IPS DF 6.9 (cell line): ENCODE measurements at places on chromosomes 13 and 19.

- DNase-seq, result peak; percentile 31
Measured at GRCh38 chr13:52159159-52159982, at the start of gene NEK3. Gene NEK3 (minus strand): TSS chr13:52159597. CDS start chr13:52156191, 3,406 bp downstream.

DNA sequence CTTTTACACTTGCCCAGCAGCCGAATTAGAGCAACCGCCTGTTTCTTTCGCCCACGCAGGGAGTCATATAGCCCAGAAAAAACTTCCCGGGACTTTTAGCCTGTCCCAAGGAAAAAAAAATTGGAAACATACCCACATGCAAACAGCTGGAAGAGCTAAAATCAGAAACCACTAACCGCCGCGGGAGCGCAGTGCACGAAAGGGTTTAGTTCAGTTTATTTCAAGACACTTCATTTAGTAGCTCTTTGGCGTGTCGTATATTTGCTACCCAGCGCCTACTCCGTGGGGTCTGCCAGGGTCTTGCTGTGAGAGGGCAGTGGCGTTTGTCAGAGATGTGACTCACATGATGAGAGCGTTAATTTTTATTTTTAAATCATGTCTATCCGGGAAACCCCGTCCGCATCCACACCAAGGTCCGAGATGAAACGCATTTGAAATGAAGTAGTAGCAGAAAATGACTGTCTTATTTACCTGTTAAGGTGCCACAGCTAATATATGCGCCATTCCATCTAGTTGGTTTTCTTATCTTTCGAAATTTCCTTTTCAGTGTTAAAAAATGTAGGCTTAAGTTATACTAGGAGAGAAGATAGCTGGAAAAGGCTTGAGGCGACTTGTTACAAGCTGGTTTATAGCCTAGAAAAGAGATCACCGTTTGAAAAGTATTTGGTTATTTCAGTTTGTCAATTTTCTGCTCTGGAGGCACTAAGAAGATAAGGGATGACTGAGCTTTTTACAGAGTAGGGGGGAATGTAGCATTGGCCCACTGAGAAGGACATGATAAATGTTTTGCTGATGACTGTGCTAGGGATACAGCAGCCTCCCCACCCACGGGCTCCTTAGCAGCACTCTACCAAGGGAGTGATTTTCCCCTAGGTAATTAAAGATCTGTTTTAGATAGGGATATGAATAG is 1.7 kb downstream of the KLF5 start:
- no peak for DNase-seq

DNA sequence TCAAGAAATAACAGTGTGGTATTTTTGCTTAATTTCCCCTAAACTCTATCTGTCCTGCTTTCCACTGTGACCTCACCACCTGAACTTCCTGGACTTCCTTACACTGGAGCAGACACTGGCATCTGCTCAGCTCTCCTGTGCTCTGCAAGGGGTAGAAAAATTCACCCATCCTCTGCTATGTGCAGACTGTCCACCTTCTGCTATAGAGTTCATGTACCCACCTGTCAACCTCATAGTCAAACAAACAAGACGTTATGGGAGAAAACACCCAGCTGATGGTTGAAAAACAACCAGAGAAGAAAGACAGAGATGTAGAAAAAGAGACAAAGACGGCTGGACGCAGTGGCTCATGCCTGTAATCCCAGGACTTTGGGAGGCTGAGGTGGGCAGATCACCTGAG is 12.2 kb downstream of the LAIR1 start:
- no peak for DNase-seq

GRCh38 chr19:4671185-4671851 is 1.2 kb upstream of the MYDGF start:
- no peak for DNase-seq

DNA sequence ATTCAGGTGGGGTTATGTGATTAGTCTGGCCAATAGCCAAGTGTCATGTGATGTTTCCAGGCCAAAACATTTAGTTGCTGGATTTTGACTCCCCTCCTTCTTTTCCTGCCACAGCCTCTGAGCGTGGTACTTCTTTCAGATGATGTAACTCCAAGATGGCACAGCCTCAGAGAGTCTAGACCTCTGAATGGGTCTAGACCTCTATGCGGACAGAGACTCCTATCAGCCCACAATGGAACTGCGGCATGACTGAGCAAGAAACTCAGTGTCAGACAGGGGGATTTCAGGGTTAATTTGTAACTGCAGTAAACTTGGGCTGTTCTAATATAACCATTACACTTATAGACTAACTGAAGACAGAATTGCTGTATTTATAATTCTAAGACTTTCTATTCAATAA is 42.6 kb upstream of the ZDHHC20 start:
- no peak for DNase-seq

DNA sequence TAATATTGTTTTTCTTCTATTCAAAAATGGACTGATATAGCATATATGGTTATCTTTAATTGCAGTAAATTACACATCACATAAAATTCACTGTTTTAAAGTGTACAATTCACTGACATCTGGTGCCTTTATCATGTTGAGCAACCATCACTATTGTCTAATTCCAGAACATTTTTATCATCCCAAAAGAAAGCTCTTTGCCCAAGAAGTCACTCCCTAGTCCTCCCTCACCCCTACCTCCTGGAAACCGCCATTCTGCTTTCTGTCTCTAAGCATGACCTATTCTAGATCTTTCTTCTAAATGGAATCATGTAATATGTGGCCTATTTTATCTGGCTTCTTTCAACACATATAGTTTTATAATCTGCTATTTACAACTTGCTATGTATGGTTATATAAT is 525.6 kb downstream of the DCT start:
- DNase-seq, result no peak

DNA sequence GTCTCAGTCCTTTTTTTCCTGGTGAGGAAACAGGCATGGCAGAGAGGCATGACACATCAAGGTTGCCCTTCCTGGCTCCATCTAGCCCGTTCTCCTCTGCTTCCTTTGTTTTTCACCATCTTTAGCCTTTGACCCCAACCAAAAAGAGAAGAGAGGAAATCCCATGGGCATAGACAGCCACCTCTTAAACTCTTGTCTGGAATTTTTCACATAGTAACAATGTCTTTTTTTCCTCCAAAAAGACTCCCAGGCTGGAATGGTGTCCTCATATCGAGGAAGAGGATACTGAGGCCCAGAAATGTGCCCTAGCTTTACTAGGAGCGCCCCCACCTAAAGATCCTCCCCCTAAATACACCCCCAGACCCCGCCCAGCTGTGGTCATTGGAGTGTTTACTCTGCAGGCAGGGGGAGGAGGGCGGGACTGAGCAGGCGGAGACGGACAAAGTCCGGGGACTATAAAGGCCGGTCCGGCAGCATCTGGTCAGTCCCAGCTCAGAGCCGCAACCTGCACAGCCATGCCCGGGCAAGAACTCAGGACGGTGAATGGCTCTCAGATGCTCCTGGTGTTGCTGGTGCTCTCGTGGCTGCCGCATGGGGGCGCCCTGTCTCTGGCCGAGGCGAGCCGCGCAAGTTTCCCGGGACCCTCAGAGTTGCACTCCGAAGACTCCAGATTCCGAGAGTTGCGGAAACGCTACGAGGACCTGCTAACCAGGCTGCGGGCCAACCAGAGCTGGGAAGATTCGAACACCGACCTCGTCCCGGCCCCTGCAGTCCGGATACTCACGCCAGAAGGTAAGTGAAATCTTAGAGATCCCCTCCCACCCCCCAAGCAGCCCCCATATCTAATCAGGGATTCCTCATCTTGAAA is at the start of gene GDF15:
GDF15 (plus strand) TSS at position 484 of the 868 bp plus-strand sequence; CDS start at position 516, 32 bp downstream.
- DNase-seq, result no peak

- DNase-seq, result no peak
Measured at GRCh38 chr19:51372649-51373504, at the start of gene NKG7. Gene NKG7 (minus strand): TSS chr19:51372654. CDS start chr19:51372535, 119 bp downstream.

DNA sequence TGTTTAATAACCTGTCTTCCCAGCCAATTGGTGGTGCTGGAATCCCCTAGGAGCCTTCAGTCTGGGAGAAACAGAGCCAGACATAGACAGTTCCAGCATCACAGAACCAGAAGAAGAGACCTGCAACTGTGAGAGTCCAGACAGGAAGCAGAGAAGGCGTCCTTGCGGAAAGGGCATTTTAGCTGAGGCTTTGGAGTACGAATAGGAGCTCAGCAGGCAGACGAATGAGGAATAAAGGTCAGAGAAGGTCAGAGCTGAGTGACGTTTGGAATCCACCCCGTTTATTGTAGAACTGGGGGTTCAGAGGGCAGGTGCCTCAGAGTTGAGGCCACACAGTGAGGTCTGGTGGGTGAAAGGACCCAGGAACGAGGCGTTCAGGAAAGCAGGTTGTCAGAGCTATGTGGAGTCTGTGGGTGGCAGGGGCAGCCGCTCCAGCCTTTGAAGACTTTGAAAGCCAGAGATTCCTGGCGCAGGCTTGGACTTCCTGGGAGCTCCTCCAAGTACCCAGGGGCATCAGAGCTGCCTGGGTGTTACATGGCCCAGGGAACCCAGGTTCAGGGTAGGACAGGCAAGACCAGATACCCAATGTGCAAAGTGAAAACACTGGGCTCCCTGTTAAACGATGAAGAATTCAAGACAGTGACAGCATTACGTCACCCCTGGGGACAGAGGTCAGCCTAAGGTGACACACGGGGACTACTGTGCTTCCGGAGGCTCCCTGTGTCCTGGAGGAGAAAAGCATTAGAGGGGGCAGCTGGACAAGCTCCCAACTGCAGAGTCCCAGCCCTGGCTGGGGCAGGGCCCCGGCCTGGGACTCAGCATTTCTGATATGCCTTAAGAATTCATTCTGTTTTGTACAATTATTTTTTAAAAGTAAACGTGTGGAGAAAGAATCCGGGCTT is 5.5 kb downstream of the ARRDC2 start:
- no peak for DNase-seq

DNA sequence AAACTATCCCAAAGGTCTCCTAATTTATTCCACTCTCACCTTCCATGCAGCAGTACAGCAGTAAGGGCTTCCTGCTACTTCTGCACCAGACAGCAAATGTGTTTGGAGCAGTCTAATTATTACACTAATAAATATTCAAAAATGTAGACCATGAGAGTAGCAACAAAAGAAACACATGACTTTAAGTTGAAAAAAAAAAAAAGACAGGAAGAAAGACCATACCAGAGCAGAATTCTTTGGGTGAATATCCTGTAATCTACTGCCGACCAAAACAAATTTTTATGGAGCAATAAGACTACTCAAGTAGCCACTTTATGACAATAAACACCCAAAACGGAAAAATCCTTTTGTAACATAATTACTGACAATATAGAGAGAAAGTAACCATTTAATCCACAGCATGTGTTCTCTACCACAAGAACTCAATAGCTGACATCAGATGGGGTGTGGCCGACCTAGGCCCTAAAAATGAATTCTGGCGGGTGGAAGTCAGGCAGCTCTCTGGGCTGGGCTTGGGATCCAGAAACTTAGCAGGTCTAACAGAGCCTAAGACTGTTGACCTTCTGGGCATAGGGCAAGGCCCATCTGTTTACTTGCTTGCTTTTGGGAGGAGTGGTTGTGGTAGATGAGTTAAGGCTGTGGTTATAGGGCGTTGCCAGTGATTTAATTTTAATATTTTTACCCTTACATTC is 4.6 kb downstream of the KLF12 start:
- no peak for DNase-seq

DNA sequence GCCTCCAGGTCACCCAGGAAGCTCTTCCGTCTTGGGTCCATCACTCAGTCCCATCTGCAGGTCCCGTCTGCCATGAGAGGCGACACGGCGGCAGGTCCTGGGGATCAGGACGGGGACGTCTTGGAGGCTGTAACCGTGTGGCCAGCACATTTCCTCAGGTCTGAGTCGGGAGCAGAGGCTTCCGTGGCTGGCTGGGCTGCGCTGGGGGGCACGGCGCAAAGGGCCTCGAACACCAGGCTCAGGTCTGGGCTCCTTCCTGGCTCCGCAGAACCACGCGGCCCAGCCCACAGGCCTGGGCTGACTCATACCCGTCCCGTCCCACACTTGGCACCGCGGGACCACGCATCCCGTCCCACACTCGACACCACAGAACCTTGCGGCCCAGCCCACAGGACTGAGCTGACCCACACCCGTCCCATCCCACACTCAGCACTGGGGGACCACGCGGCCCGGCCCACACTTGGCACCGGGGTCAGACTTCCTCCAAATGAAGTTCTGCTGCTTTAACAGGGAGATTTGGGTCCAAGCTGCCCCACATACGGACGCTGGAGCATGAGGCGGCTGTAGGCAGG is 30.2 kb downstream of the SBNO2 start:
- no peak for DNase-seq

GRCh38 chr13:99041788-99042187 is 63.9 kb upstream of the DOCK9 start:
- DNase-seq, result no peak

- no peak for DNase-seq
Measured at GRCh38 chr19:55034751-55035150, 3.3 kb downstream of the GP6 start.

- no peak for DNase-seq
Measured at GRCh38 chr19:51009061-51009891, 7.9 kb upstream of the KLK8 start.

- no peak for DNase-seq
Measured at GRCh38 chr13:20939662-20940061, 37.1 kb upstream of the XPO4 start.

- DNase-seq, result no peak
Measured at GRCh38 chr13:46617229-46617721, 64.3 kb downstream of the LRCH1 start.

DNA sequence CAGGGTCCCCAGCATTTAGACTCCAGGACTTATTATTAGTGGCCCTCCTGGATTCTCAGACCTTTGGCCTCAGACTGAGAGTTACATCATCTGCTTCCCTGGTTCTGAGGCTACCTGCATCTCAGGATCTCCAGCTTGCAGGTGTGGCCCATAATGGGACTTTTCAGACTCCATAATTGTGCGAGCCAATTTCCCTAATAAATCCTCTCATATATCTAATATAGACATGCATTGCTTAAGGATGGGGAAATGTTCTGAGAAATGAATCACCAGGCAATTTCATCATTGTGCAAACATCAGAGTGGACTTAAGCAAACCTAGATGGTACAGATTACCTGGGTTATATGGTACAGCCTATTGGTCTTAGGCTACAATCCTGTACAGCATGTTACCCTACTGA is 116.5 kb upstream of the FBXL3 start:
- no peak for DNase-seq

GRCh38 chr19:2266183-2266993 is 10.2 kb upstream of the JSRP1 start:
- no peak for DNase-seq

DNA sequence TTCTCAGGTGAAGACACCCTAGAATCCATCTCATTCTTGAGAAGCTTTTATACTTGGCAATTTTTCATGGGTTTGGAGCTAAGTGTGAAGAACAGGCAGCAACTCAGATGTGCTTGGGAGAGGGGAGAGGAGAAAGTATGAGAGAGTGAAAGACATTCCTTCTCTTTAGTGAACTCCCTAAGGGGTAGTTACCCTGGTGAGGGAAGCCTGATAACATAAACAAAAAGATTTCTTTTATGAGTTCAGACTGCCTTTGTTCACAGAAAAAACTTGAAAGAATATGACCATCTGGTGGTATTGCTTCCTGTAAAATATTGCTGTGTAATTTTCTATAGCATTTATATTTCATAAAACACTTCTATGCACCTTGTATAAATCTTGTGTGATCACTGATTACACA is at the start of gene STOML3:
STOML3 (minus strand) TSS at position 139 of the 400 bp plus-strand sequence; CDS start at position 29, 110 bp downstream.
- no peak for DNase-seq

DNA sequence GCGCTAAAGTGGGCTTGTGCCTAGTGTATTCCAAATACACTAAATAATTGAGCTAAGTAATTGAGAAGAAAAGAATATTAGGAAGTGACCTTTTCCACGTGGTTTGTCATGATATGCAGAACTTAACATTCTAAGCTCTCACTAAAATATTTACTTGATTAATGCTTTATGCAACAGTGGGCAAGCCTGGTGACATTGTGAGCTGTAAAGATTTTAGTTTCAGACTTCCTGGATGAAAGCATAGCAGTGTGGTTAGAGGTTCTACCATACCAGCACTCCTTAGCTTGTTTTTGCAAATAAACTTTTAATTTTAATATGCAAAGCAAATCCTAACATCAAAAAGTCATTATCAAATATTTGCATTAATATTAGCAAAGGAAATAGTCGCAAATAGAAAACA is 1065.1 kb upstream of the SPRY2 start:
- no peak for DNase-seq
